ENCODE measurements at places on chromosomes 3 and 15.

DNA sequence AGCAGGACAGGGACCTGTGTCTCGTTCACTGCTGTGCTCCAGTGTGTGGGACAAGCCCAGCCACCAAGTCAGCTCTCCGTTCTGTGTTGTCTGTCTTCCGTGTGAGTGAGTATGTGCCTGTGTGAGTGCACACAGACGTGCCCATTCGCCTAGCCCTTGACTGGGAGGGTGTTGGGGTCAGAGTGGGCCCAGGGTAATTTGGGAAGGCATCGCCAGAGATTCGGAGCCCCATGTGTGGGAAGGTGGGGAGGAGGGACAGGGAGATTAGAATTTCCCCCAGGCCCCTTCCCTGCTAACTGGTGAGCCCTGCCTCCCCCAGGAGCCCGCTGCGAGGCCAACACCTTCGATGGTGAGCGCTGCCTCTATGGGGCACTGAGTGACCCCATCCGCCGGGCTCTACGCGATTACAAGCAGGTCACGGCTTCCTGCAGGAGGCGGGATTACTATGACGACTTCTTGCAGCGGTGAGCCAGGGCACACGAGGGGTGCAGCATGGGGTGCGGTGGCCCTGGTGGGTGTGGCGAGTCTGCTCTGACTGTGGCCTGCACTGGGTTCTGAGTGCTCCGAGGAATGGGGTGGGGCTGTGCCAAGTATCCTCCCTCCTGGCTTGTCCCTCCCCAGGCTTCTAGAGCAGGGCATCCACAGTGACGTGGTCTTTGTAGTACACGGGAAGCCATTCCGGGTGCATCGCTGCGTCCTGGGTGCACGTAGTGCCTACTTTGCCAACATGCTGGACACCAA, 3.1 kb downstream of the ABTB1 start:
- no peak for DNase-seq

DNA sequence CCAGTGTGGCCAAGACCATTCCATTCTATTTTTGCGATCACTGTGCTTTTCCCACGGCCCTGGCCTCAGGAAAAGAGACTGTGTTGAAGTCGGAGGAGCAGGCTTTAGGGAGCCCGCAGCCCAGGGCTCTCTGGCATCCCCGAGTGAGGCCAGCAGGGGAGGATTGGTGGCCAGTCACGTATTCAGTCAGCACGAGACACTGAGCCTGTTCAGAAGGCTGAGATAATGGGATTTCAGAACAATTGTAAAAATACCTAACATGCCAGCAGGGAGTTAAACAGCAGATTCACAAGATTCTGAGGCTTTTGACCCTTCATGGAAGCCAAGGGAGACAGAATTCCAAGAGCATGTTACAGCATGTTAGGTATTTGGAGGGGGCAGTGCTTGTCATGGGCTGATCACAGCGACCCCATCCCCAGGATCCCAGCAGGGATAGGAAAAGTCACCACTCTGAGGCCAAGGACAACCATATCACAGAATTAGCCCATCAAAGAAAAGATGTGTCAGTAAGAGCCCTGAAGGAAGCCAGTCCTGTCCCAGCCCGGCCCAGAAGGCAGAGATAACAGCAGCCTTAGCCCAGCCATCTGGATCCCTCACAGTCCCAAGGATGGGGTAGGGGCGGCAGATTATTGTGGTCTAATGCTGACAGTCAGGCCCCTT, 40.6 kb downstream of the AMOTL2 start:
- peak; percentile 57 for DNase-seq

DNA sequence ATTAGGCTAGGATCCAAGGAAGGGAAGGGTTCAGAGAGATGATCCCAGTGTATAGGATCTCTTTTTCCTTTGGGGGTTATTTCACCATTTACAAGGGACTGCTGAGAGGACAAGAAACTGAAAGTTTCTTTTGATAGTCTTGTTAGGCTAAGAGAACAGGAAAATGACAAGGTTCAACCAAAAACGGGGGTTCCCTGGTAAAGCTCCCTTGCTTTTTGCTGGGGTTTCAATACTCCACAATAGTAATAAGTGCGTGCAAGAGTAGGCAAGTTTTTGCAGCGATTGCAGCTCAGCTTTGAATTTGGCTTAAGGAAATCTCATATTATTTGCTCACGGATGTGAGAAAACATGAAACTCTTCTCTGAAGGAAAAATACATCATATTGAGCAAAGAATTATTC, 18.8 kb upstream of the SUSD5 start:
- DNase-seq, result no peak

GRCh38 chr15:91225741-91226140, 125.7 kb downstream of the SV2B start:
- DNase-seq, result no peak

GRCh38 chr15:29854413-29854812, 32.1 kb upstream of the TJP1 start:
- no peak for DNase-seq

GRCh38 chr3:178456621-178457285, 79.5 kb upstream of the KCNMB2 start:
- DNase-seq, result no peak

DNA sequence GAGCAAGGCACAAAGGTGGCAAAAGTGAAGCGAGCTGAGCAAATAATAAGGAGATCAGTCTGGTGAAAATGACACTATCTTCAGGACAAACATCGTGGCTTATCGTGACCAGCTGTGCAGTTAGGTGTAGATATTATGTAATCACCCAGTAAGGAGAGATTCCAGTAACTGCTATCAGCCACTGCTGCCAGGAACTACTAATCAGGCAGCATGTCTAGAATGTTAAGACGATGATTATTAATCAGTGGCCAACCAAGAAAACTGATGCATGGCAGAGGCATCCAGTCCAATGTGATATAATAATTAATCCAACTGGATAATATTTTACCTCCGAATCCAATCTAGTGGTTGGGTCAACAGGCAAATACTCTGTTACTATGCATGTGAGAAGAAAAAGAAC, 252.7 kb upstream of the ZPLD1 start:
- no peak for DNase-seq

- no peak for DNase-seq
These were observed 50.1 kb downstream of the CADPS start for GRCh38 chr3:62824965-62825592.

GRCh38 chr3:171157286-171157685, 130.8 kb upstream of the SLC2A2 start:
- peak; percentile 52 for DNase-seq

DNA sequence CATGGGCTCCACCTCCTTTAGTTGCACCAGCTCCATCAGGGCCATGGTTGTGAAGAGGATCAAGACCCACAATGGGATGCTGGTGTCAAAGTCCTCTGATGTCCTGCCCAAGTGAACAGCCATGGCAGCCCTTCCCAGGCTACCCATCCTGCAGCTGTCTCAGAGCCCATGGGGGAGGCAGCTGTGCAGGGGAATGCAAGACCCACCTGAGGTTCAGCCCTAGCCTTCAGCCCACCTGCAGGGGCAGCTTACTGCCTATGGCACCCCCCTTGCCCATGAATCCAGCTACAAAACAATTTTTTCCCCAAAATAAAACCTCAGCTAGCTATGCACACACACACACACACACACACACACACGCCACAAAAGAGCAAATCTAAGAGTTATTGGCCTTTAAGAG, 48.2 kb upstream of the POU1F1 start:
- no peak for DNase-seq

DNA sequence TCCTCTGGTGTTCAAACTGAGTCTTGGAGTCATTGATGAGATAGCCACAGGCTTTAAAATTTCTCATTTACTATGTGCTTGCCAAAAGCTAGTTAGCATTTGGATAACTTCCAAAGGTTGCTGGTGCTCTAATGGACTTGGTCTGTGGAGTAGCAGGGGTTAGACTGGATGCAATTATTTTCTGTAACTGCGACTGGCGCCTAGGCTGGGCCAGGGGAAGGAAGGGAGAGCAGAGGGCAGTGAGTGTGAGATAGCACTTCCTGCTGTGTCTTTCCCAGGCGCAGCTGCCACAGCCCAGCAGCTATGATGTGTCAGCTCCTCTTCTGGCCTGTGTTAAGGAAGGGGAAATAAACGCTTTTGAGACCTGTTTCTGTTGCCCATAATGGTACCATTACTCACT, 98.6 kb downstream of the MYRIP start:
- DNase-seq, result peak; percentile 37

- DNase-seq, result no peak
These were observed 122.0 kb upstream of the RARB start for GRCh38 chr3:25306066-25306465.

Measured in eye (tissue), 1 donor.